ENCODE measurements at places on chromosomes 4 and X.

DNA sequence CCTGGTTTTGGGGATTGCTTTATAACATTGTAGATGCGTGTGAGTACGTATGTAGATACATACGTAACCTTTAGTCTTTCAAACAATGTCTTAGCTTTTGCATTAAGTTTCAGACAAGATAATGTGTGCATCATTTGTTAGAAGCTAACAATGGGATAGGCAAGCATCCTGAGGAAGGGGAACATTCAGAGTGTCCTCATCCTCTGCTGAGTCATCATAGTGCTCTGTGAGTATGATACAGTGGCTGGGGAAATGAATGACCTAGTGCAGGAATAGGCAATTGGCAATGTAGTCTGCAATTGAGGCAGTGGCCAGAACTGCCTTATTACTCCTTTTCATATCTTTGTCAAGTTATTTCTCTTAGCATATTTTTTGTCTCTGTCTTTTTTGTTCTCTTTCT, 7.3 kb downstream of the NAP1L5 start:
- no peak for DNase-seq

- DNase-seq, result no peak
Observed at GRCh38 chr4:8050555-8051206, 107.9 kb downstream of the ABLIM2 start.

DNA sequence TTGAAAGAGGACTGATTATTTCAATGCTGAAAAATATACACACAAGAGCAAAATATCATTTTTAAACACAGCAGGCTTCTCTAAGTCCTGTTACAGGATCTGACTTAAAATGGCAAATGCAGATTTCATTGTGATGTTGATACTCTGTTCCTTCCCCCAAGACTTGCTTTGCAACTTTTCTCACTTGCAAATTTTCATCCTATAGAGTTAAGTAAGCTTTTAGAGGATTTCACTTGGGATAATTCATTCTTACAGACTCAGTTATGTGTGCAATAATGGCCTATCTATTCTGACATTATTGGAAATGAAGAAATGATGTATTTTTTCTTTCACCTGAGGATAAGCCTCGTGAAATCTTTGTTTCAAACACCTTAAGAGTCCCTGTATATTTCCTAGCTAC, 2403.2 kb downstream of the ARAP2 start:
- no peak for DNase-seq

- no peak for DNase-seq
Observed at GRCh38 chr4:37652747-37653527, 33.2 kb downstream of the RELL1 start.

GRCh38 chr4:138832563-138832962, 183.0 kb upstream of the NOCT start:
- no peak for DNase-seq

GRCh38 chr4:169160825-169161224, 109.9 kb downstream of the SH3RF1 start:
- no peak for DNase-seq

DNA sequence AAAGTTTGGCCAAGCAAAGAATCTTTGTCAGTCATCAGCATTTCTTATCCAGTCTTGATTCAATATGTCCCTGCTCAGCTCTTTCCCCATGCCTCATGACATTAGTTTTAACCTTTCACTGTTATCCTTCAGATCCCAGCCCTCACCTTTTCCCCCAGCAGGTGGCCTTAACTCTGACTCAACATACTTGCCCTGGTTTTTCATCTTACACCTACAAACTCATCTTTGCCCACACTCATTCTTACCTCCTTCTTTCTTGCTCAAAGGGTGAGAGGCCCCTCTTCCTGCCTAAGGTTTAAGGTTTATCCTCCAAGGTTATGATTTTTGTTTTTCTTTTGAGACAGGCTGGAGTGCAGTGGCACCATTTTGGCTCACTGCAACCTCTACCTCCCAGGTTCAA, 10.6 kb upstream of the ANXA5 start:
- no peak for DNase-seq

DNA sequence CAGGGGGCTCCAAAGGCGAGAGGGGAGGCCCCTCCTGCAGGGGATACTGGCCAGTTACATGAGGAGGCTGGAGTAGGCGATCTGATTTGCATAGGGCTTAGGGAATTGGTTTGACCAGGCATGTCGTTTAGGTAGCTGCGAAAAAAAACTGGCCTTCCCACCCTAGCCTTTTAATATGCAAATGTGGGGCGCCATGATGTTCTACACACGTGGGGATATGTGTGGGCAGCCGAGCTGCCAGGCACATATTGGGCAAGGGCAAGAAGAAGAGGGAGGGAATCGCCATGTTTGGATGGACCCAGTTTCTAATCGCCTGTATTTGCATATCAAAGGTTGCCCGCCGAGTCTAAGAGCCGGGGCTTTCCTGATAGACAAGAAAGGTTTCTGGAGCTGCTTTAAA, 121.3 kb downstream of the PRKX start:
- DNase-seq, result no peak

- no peak for DNase-seq
Observed at GRCh38 chr4:4560642-4561041, 18.8 kb upstream of the STX18 start.

GRCh38 chr4:148444296-148445070, 2.3 kb upstream of the NR3C2 start:
- no peak for DNase-seq

- no peak for DNase-seq
Observed at GRCh38 chr4:61938250-61938846, 738.2 kb downstream of the ADGRL3 start.

DNA sequence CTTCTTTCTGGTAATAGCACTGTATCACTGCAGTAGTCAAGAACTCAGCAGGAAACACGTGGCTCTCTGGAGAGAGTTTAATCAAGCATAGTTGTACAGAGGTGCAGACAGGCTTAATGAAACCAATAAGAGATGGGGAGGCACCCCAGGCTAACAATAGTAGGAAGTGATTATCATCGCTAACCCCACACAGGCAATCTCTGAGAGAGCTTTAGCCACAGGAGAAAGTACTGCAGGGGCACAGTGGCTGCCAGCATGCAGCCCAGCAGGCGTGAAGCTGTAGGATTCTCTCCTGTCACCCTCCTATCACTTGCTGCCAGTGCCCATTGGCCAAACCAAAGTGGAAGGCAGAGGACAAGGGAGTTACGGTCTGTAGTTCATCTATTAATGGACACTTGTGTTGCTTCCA, 450.0 kb upstream of the RASGEF1B start:
- DNase-seq, result no peak
